ENCODE measurements at places on chromosomes 3 and 15.

GRCh38 chr15:27855137-27855536 is 244.0 kb downstream of the OCA2 start:
- no peak for DNase-seq

- DNase-seq, result no peak
Observed at GRCh38 chr3:159626598-159626997, 362.0 kb upstream of the IL12A start.

DNA sequence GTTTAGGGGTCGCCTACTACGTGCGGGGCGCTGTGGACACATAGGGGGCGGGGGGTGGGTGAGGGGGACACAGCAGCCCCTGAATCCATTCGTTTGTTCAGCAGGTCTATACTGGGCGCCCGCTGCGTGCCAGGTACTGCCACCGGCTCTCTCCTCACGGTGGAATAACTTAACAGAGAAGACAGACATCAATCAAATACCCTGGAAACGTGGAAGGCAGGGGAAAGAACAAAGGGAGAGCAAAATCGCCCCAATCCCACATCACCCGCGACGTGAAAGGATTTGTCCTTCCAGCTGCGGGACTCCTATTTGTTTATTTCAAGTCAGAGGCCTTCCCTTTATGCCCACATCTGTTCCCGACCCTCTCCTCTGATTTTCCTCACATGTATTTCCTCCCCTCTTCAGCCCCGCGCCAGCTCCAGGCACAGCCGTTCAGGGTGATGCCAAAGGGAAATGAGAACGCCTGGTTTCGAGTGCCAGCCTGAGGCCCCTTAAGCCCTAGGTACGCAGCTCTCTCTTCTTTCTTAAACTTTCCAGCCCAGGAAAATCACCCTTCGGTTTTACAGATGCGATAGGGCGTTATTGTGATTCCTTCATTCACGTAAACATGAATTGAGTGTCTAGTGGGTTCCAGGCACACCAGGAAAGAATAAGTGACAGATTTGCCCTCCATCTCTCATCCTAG is 726 bp upstream of the PROK2 start:
- no peak for DNase-seq

GRCh38 chr3:120894316-120895057 is 13.5 kb upstream of the STXBP5L start:
- DNase-seq, result no peak

DNA sequence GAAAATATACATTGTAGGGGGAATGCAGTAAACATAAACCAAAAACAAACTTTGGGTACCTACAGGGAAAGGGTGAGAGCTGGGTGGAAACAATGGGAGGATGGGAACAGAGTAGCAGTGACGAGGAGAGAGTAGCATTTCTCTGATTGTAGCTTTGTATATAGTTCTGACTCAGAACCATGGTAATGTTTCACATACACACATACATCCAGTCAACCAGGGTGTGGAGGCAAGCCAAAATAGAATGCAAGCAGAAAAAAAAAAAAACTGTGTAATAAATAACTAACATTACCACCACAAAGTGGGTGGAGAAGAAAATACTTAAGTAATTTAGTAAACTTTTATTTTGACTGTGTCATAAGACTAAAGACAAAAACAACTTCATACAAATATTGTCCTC is 27.2 kb downstream of the BCL2A1 start:
- DNase-seq, result no peak
